ENCODE measurements at places on chromosomes 11 and 22.
A peak's percentile ranks its signal among the peaks of the same experiment; 100 is the strongest.

GRCh38 chr11:61746442-61747191 is 5.8 kb upstream of the MYRF start:
- no peak for DNase-seq

GRCh38 chr11:35076201-35077100 is 62.5 kb upstream of the CD44 start:
- DNase-seq: no peak

GRCh38 chr11:26860091-26860780 is 133.7 kb upstream of the FIBIN start:
- no peak for DNase-seq

DNA sequence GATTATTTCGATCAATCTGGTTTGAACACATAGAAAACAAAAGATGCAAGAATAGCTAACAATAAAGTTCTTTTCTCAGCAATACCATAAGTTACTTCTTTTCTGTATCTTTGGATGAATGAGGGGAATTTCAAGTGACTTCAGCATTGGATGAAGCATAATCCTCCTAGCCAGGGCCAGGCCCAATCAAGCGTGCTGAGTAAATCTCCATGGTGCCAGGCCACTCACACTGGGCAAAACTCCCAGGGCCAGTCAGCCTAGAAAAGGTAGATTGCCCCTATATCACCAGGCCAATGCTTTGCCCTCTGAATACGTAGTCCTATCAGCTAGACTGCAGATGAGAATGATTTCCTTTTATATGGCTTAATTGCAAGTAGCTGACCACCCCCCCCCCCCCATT is 6.0 kb downstream of the CNTF start:
- no peak for DNase-seq

DNA sequence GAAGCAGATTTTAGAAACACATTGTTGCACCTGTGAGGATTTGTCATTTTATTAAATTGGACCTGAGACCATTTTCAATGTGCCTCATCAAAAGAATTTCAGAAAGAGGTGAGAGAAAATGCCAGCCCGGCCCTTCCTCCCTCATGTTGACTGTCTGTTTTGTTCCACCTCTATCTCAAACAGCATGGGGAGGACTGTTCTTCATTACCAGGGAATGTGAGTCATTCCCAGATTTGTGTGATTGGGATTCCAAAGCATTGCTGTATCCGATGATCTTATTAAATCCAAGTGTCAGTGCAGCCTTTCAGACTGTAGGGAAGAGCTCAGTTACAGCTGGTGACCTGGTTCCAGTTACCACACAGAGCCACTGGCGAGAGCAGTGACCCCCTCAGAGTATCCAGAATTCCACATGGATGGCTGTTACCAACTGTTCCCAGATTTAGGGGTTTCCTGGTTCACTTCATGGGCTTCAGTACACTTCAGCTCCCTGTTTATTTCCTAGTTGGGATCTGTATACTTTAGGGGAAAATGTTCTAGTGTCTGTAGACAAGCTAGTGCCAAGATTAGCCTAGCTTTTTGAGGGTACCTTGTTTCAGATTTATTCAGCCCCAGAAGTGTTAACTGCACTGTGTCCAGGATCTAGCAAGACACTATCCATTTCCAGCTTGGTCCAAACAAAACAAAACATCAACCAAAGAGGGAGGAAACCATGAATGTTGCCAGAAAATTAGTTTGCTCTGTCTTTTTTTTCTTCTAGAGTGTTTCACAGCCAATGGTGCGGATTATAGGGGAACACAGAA is 20.9 kb downstream of the KREMEN1 start:
- no peak for DNase-seq

DNA sequence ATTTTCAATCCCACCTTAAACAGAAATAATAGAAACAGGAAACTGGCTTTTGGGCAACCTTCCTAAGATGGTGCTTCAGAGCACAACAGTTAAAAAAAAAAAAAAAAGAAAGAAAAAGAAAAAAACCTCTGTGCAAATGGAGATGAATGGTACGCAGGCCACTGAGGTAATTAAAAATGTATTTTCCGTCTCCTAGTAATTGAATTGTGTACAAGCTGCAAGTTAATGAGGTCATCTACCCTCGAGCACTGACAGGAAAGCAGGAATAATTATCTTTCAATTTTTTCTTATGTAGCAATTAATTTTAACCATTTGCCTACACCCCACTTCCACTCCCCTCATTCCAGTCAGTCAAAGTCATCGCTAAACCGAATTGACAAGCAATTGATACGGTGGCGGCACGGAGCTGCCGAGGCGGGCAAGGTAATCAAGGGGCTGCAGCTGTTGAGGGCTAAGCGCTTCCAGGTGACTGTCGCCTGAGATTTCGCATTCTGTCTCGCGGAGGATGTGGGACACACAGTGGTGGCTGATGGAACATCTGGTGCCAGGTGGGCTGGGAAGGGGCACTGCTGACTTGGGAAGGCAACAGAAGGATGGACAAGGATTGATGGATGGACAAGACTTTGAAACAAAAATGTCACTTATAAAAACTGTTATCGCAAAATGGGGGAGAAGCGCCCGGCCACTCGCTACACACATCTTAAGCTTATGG is 109.4 kb downstream of the RCN1 start:
- DNase-seq: no peak

GRCh38 chr11:20388096-20389055 is 860 bp downstream of the PRMT3 start:
- DNase-seq: peak; percentile 30

GRCh38 chr11:35614939-35615569 is 3.2 kb upstream of the FJX1 start:
- no peak for DNase-seq

DNA sequence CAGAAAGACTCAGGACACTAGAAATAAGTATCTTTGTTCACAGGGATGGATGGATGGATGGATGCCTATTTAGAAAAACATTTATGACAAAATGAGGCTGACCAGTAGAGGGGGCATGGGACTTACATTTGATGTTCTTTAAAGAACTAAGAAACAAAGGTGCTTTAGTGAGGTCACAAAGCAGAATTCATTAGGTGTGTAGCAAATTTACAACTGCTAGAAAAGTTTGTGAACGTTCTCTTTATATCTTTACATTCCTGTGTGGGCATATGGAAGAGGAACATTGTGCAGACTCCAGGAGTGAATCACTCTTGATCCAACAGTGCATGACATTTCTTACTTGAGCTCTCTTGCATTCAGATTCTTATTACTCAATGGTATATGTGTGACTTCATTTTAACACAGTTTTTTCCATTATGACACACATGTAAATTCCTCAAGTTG is 15.8 kb upstream of the SIK2 start:
- DNase-seq: peak; percentile 5

GRCh38 chr11:112795142-112795815 is 165.9 kb upstream of the NCAM1 start:
- peak; percentile 3 for DNase-seq

GRCh38 chr11:12838463-12839123 is 164.4 kb downstream of the TEAD1 start:
- no peak for DNase-seq

GRCh38 chr11:64638018-64638665 is 47.1 kb downstream of the SLC22A12 start:
- no peak for DNase-seq

- no peak for DNase-seq
Measured at GRCh38 chr22:22717664-22718063, 73.2 kb downstream of the GGTLC2 start.

DNA sequence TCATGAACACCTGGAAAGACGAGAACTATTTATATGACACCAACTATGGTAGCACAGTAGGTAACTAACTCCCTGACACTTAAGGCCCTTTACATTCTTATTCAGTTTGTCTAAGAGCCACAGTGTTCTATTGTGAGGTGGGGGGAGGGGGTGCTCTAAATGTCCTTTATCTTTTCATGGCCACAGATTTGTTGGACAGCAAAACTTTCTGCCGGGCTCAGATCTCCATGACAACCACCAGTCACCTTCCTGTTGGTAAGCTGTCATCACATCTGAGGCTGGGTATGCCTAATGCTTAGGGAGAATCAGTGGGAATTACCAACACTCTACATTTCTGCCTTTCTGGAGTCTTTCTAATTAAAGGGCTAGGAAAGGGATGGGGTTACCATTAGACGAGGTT is 30.7 kb downstream of the EHF start:
- no peak for DNase-seq

DNA sequence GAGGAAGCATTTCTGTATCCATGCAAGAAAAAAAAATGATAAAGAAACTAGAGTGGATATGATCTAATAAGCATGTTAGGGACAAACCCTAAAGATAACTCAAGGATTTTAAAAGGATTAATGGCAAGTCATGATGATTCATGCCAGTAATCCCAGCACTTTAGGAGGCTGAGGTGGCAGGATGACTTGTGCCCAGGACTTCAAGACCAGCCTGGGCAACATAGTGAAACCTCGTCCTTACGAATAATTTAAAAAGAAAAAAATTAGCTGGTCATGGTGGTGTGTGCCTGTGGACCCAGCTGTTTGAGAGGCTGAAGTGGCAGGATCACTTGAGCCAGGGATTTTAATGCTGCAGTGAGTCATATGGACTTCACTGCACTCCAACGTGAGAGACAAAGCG is 145.5 kb upstream of the BLID start:
- no peak for DNase-seq

GRCh38 chr11:78532991-78533390 is 41.7 kb downstream of the NARS2 start:
- no peak for DNase-seq

DNA sequence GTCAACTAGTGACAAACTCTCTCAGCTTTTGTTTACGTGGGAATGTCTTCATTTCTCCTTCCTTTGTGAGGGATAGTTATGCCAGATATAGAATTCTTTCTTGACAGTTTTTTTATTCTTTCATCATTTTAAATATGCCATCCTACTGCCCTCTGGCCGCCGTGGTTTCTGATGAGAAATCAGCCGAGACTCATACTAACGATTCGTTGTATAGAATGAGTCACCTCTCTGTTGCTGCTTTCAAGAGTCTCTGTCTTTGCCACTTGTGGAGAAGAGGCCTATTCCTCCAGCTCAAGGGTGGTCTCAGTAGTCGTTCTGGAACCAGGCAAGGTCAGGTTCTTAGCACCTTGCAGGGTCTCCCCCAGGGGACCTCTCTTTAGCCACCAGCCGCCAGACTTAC is 8.0 kb downstream of the MYO7A start:
- DNase-seq: no peak

- no peak for DNase-seq
Measured at GRCh38 chr11:72745511-72745910, 6.7 kb downstream of the ARAP1 start.

GRCh38 chr22:28896611-28897010 is 13.2 kb downstream of the ZNRF3 start:
- no peak for DNase-seq

DNA sequence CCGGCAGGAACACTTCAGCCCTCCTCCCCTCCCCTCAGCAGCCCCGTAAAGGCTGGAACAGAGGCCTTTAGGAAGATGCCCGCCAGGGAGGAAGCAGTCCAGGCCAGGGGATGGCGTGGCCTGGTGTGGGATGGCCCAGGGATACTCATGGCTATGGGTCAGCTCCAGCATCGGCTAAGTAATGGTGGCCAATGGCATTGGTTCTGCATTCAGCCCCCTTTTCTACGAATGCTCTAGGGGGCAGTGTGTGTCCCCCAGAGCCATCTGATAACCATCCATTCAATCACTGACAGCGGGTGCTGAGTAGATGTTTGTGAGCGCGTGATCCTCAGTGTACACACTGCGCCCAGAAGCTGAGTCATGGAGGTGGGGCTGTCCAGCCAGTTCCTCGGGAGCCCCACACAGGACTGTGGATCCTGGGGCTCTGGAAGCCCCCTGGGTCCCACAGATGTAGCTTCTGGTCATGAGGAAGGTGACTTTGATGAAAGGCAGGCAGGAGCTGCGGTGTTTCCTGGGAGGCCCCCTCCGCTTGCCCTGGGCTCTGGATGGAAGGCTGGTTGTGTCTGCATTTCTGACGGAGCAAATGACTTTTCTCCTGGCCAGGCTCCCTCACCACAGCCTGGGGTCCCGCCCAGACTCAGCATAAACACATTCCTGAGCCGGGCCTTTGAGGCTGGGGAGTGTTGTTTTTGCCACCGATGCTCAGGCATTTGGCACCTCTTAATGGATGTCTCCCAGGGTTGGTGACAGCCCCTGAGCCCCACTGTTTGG is 46.5 kb downstream of the FBLN1 start:
- no peak for DNase-seq

- DNase-seq: no peak
Measured at GRCh38 chr11:3939651-3940190, 84.3 kb downstream of the STIM1 start.

- DNase-seq: no peak
Measured at GRCh38 chr22:36439481-36440271, 41.8 kb downstream of the TXN2 start.

DNA sequence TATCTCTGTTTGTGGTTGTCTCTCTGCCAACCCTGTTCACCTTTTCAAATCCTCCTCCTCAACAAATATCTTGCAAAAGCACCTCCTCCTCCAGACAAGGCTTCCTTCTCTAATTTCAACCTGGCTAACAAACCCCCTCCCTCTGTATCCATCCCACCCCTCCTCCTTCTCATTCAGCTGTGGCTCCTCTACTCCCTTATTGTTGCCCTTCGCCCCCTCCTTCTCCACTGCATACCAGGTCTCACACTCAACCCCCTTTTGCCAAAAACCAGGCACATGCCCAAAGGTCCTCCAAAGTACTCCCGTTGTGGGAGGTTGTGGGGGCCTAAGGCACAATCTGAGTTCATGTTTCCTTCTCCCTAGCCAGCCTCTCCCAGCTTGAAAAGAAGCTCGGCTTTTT is 110.6 kb downstream of the JRKL start:
- DNase-seq: no peak

DNA sequence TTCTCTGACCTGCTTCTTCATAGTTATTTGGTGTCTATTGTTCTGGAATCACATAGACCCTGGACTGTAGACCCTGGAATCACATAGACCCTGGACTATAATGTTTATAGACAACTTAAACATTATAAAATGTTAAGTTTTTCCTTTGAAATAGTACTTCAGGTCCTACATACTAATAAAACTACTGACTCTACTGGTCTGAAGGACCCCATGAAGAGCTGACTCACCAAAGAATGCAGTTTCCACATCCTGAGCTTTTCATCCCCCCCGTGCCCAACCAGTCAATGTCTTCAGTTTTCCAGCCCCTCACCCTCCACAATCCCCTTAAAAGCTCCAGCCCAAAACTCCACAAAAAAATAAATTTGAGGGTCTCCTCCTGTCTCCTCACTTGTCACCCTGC is 6.6 kb upstream of the PLEKHA7 start:
- no peak for DNase-seq
